ENCODE measurements at places on chromosomes 5 and 9. TPM values are rescaled to one million over a fixed set of nuclear protein-coding genes. Genes with fewer than 3 reads are reported as not detected.

Gene CDH10
- total RNA-seq, result 0.72 TPM

Gene PCDHGA4
- total RNA-seq, result 0.69 TPM

Gene NAIF1
- 14.6 TPM for total RNA-seq

Gene IRX1
- not detected for total RNA-seq

Gene BTNL9
- 37.5 TPM for total RNA-seq

Measured in Panc1 (cell line).